Trophoblast cell (in vitro differentiated cells and primary cell): ENCODE measurements at places on chromosomes 3 and 15.

DNA sequence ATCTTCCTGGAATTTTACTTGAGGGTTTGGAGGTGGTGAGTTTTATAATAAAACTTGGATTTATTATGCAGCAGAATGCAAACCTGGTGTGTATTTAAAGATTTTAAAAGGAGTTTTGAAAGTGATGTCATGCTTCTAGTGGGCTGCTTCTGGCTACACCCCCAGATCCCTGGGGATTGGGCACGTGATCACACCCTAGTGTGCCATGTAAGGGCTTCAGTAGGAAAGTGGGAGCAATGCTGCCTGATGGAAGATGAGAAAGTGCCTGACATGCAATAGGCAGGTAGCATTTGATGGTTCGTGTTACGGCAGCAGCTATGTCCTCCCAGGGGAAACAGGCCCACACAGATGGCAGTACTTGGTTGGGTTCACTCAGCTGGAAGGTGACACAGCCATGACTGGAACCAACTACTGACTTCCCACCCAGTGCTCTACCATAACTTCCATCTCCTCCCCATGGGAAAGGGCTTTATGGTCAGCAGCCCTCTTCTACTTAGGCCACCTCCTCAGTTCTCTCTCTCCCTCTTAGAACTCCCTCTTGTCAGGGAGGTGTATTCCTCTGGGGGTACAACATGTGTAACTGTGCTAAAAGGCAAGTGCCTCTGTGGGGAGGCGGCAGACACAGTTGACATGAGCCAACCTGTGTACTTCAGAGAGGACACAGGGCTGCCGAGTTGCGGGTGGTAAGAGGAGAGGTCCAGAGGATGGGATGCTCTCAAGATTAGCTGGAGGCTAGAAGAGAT is 5.6 kb downstream of the ITPKA start:
- no peaks in the 10 kb centered on the region for H3K36me3 ChIP-seq
- DNase-seq = no peak
- no peak overlapping the region for H3K4me3 ChIP-seq

GRCh38 chr3:127985216-127985615 is 67.0 kb upstream of the SEC61A1 start:
- H3K4me1 ChIP-seq = peaks cover 4% of the 10 kb centered on the region
- peak; percentile 19 for DNase-seq
- H3K4me3 ChIP-seq = no peak overlapping the region
- H3K27ac ChIP-seq = no peak overlapping the region

DNA sequence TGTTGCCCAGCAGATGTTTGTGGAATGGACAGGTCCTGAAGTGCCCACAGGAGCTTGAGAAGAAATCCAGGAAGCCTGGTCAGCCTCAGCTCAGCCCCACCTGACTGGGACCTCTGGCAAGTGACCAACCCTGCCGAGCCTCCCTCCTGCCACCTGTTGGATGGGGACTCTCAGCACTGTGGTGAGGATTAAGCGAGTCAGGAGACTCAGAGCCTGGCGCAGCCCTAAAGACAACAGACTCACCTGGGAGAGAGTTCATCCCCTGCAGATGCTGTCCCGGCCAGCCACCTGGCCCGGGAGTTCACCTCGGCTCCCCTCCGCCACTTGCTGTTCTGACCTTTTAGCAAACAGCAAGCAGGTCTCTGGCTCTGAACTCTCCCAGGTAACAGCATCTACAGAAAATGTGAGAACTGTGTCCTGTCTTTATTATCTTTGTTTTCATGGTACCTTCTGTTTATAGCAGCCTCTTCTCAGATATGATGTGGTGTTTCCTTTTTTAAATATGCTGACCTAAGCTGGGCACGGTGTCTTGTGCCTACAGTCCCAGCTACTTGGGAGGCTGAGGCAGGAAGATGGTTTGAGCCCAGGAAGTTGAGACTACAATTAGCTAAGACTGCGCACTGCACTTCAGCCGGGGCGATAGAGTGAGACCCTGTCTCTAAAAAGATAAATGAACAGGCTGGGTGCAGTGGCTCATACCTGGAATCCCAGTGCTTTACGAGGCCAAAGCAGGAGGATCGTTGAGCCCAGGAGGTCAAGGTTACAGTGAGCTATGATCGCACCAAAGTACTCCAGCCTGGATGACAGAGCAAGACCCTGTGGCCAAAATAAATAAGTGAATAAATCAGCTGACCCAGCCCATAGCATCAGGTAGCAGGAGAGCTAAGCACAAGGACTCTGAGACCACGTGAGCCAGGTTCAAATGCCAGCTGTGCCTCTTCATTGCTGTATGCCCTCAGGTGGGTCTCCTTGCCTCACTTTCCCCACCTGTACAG is 32.4 kb upstream of the SLC6A6 start:
- DNase-seq = peak; percentile 7
- H3K27ac ChIP-seq = no peak overlapping the region
- H3K4me1 ChIP-seq = peaks cover 19% of the 10 kb centered on the region

GRCh38 chr15:77038312-77039216 is 32.3 kb downstream of the TSPAN3 start:
- H3K36me3 ChIP-seq = peaks cover 7% of the 10 kb centered on the region
- H3K4me1 ChIP-seq = no peaks in the 10 kb centered on the region
- no peaks in the 10 kb centered on the region for H3K27me3 ChIP-seq
- DNase-seq = no peak
- no peak overlapping the region for H3K4me3 ChIP-seq

DNA sequence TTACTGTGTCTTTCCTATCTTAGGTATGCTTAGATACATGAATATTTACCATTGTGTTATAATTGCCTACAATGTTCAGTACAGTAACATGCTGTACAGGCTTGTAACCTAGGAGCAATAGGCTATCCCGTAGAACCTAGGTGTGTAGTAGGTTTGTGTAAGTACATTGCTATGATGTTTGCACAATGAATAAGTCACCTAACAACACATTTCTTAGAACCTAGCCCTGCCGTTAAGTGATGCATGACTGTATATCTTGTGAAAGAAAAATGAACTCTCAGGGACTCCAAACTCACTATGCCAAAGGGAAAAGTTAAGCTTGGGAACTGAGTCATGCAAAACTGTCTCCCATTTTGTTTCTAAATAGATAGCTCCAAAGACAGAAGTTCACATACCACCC is 91.5 kb upstream of the ACP3 start:
- H3K27ac ChIP-seq = no peak overlapping the region
- no peaks in the 10 kb centered on the region for H3K4me1 ChIP-seq
- no peak overlapping the region for H3K4me3 ChIP-seq
- H3K27me3 ChIP-seq = no peaks in the 10 kb centered on the region
- DNase-seq = peak; percentile 80
- no peaks in the 10 kb centered on the region for H3K36me3 ChIP-seq

DNA sequence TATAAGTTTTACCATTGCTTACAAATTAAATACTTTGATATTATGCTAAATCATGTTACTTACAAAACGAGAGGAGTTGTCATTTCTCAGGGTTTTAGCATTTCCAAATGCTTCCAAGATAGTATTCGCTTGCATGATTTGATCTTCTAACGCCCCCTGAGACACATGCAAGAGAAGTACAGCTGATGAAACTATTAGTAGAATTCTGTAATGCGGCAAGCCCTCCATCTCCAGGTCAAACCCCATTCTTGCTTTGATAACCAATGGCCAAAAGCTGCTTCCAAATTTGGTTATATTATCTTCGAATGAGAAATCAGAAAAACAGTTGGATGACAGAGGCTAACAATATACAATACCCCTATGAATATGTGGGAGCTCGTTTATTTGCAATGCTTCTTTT is 14.7 kb downstream of the MYH15 start:
- H3K27me3 ChIP-seq = no peaks in the 10 kb centered on the region
- no peak for DNase-seq
- no peak overlapping the region for H3K27ac ChIP-seq
- H3K4me3 ChIP-seq = no peak overlapping the region

DNA sequence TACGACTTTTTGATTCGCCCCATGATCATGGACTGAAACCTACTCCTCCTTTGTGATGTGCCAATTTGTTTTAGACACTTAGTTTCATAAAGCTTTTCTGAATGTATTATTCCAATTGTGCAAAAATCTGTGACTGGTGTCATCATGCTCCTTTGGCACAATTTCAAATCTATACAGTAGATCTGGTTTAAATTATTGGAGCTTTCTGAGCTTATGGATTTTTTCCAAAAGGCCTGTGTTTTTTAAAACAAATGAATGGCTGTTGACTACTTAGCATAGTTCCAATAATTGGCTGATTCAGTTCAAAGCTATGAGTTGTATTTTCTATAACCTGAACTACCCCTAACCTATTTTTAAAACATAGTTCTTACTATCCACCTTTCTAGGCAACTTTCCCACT is 282.7 kb downstream of the CNTN3 start:
- H3K27ac ChIP-seq = no peak overlapping the region
- no peak overlapping the region for H3K4me3 ChIP-seq
- H3K4me1 ChIP-seq = no peaks in the 10 kb centered on the region
- no peaks in the 10 kb centered on the region for H3K27me3 ChIP-seq
- DNase-seq = no peak

- H3K27ac ChIP-seq = no peak overlapping the region
- H3K4me3 ChIP-seq = no peak overlapping the region
- no peaks in the 10 kb centered on the region for H3K27me3 ChIP-seq
Observed at GRCh38 chr3:169137076-169137475, 526.4 kb downstream of the MECOM start.

DNA sequence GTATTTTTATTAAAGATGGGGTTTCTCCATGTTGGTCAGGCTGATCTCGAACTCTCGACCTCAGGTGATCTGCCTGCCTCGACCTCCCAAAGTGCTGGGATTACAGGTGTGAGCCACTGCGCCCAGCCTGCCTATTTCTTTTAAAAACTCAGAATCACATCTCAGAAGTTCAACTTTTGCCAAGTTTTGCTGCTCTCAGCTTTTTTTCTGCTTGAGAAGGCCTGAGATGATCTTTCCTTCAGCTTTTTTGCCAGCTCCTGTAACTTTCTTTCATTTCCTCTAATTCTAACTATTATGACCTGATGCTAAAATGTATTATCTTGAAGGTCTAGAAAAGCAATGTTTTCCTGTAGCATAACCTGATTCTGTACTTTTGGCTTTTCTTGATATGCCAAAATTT is 9.6 kb upstream of the EHHADH start:
- no peak overlapping the region for H3K27ac ChIP-seq
- H3K36me3 ChIP-seq = no peaks in the 10 kb centered on the region
- no peak overlapping the region for H3K4me3 ChIP-seq
- DNase-seq = no peak

DNA sequence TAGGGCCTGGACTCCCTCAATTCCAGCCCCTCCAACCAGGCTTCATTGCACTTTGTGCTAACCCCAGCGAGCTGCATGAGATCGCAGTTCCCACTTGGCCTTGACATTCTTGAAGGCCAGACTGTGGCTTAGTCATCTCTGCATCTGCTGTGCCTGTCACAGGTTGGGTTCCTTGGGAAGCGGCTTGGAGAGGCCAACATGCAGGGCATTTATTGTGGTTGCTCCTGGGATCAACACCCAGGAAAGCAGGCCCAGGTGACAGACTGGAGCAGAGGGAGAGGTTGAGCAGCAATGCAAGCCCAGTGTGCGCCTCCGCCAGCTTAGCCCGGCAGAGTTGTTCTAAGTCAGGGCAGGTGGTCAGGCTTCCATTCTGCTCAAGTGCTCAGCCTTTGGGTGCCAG is 10.5 kb downstream of the ABCF3 start:
- no peak overlapping the region for H3K4me3 ChIP-seq
- H3K27ac ChIP-seq = no peak overlapping the region
- DNase-seq = no peak
- no peaks in the 10 kb centered on the region for H3K4me1 ChIP-seq
- H3K27me3 ChIP-seq = no peaks in the 10 kb centered on the region

GRCh38 chr15:33581032-33581431 is 270.3 kb downstream of the RYR3 start:
- no peaks in the 10 kb centered on the region for H3K27me3 ChIP-seq
- no peak overlapping the region for H3K4me3 ChIP-seq
- peak; percentile 19 for DNase-seq
- no peaks in the 10 kb centered on the region for H3K36me3 ChIP-seq

DNA sequence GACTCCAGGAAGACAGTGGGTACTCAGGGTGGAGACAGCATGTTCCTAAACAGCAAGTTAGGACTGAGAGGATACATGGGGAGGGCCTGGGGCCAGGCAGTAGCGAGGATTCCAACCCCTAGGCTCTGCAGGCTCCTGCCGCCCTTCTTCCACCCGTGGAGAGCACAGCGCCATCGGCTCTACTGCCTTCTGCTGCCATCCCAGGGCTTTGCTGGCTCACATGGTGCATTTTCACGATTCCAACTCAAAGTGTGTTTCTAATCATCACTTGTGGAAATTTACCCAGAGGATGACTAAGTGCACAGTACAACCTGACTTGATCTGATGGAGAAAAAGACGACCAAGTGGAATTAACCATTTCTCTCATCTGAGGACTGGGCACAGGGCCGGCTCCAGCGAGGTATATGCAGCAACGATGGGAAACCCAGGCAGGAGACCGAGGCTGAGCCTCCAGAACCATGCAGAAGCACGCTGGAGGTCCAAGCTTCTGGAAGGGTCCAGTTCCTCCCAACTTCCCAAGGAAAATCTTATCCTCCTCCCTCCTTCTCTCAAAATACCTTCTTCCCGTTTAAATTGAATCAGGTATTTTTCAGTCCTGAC is 104.6 kb downstream of the LRIG1 start:
- no peak overlapping the region for H3K27ac ChIP-seq
- H3K36me3 ChIP-seq = no peaks in the 10 kb centered on the region
- no peak for DNase-seq
- H3K27me3 ChIP-seq = no peaks in the 10 kb centered on the region
- peaks cover 15% of the 10 kb centered on the region for H3K4me1 ChIP-seq

DNA sequence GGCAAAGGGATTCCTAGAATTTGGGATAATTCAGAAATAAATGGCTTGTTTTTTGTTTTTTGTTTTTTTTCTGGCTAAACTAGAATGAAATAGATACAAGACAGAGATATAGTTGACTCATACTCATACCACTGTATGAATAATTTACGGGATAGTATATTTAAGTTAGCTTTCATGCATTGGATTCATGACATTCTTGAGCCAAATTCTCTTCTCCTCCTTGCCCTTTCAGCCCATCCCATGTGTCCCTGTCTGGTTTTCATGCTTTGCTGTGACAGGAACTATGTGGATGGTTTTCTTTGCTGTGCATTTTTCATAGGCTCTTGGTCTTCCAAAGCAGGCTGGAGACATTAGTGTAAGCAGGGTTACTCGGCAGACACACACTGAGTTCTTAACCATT is 66.6 kb upstream of the UMPS start:
- peak; percentile 88 for DNase-seq
- peaks cover 12% of the 10 kb centered on the region for H3K4me1 ChIP-seq
- peaks cover 9% of the 10 kb centered on the region for H3K36me3 ChIP-seq
- peak overlapping the region; percentile 2 for H3K27ac ChIP-seq
- H3K4me3 ChIP-seq = no peak overlapping the region

- peaks cover 19% of the 10 kb centered on the region for H3K4me1 ChIP-seq
- DNase-seq = no peak
- no peaks in the 10 kb centered on the region for H3K27me3 ChIP-seq
- H3K4me3 ChIP-seq = no peak overlapping the region
- no peak overlapping the region for H3K27ac ChIP-seq
Observed at GRCh38 chr3:71541313-71541712, 42.2 kb downstream of the FOXP1 start.

GRCh38 chr15:89496155-89497098 is at the start of gene RHCG:
Gene RHCG, minus strand, starts transcription at chr15:89496583. Its CDS starts 39 bp downstream, at chr15:89496544.
- H3K4me1 ChIP-seq = peaks cover 4% of the 10 kb centered on the region
- H3K36me3 ChIP-seq = no peaks in the 10 kb centered on the region

- H3K36me3 ChIP-seq = peaks cover 6% of the 10 kb centered on the region
- no peaks in the 10 kb centered on the region for H3K27me3 ChIP-seq
- DNase-seq = peak; percentile 53
- no peak overlapping the region for H3K4me3 ChIP-seq
Observed at GRCh38 chr3:23961066-23961465, 16.0 kb downstream of the NR1D2 start.
